GM12864 (cell line): ENCODE measurements at places on chromosomes 3 and 15.

- no peak for DNase-seq
Observed at GRCh38 chr15:81133782-81134461, at the start of gene CFAP161. TSS of gene CFAP161 (plus strand) at chr15:81134270. CDS start at chr15:81134330, 60 bp downstream.

- no peak for DNase-seq
Observed at GRCh38 chr15:39183164-39183881, 397.6 kb upstream of the THBS1 start.

DNA sequence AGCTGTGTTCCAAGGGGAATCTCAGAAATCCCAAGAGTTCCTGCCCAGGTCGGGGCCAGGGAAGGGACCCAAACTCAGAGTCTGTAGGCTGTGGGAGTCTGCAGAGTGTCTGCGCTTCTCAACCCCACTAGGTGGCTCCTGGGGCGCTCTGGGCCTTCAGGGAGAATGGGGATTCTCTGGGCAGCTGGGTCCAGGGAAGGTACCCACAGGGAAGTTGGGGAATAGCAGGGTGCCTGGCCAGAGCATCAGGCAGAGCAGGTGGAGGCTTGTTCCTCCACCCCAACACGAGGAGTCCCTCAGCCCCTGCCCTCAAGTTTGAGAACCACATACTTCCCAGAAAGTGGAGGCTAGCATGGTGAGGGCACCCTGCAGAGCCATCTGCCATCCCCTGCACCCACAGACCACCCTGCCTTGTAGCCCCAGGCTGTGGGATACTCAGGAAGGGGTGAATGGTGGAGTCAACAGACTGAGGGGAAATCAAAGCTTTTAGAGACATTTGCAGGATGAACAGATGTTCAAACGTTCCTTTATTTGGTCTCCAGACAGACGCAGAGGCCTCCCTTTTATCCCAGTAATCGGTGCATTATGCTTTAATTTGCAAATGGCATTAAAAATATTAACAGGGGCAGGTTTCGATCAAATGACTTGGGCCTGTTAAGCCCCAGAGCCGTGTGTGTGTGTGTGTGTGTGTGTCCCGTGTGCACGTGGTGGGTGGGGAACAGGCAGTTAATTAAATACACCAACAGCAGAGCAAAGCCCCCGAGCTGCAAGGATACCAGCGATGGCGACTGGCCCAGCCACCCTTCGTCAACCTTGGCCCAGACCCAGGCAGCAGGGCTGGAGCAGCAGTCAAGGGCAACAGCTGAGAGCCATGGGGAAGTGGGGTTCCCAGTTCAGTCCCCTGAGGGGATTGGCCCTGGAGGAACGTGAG lies 57.7 kb downstream of the DNAJB8 start:
- no peak for DNase-seq

DNA sequence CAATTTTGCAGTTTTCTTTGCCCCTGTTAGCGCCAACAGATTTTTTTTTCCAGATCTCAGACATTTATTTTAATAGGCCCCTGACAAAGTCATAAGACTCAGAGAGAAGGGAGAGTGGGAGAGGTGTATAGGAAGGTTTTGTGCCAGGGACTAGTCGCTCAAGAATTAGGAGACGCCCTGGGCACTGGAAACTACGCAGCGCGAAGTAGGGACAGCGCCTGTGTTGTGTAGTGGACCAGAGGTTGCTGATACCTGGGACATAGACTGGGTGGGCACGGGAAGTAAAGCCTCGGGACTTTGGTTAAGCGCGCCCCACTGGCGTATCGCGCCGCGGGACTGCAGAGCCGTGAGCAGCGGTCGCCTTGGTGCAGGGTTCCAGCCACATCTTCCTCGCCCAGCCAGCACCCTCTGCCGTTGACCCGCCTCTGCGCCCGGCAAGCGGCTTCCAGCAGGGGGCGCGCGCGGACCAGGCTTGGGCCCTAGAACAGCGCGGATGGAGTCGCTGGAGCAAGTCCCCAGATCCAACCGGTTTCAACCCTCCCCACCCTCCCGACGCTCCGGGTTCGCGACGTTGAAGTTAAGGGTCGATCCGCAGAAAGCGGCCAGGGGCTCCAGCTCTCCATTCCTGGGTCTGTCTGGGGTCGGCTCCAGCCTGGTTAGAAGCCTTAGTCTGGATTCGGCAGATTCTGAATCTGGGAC lies 3.0 kb upstream of the ISLR2 start:
- DNase-seq, result peak; percentile 35

GRCh38 chr3:132550579-132551305 lies 46.3 kb upstream of the ACKR4 start:
- DNase-seq, result no peak

DNA sequence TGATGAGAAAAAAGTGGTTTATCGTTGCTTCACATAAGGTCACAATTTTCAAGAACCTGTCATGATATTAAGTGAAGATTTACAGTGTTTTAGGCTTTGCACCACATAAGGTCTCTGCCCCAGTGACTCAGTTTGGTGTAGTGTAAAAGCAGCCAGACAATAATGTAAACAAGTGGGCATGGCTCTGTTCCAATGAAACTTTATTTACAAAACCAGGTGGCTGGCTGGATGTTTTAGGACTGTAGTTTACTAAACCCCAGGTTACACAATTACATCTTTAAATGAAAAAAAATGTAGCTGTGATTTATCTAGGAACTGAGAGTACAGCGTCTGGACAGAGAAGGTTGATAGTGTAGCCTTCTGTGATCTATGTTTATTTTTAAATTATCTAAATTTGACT lies 9.7 kb upstream of the FBXL22 start:
- DNase-seq, result no peak

DNA sequence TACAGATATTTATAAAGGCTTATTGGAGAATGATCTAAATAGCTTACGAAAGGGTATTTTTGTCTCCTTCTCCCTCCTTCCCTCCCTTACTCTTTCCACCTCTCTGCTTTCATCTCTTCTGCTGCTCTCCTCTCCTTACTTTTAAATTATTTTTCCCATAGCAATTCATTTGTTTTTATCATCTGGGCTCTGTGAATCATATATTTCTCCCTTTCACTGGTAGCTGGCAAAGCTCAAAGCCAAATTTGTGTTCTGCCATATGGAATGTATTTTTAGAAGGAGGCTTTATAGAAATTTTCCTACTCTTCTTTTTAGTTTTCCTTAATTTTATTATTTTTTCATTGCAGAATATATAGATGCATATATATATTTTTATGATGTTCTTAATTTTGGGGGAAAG lies 385.8 kb downstream of the C3orf38 start:
- DNase-seq, result no peak

DNA sequence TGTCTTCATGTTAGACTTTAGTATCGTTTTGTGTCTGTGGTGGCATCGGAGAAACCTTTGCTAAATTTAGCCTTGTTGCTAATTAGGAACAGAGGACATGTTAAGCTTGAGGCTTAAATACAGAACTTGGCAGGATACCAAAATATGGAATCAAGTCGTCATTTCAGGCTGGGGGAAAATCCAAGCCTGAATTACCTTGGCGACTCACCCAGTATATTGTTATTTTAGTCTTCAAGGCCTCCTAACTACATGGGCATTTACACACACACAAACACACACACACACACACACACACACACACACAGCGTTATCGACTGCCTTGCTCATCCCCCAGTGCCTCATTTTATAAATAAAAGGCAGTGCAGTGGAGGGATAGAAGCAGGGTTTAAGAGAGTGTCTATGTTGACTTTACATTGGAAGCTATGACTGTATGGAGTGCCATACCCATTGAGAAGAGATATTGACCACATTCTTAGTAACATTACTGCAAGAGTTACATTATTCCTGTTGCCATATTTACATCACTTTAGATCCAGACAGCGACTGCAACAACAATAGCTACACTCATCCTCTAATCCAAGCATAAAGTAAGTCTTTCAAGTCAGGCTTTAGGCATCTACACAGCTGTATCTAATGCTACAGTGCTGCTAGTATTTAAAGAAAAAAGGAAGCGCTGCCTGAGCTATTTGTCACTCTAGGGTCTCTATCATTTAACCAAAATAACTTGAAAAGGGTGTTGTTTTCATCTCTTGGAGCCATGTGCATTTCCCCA lies 210.8 kb upstream of the SEMA6D start:
- no peak for DNase-seq

- no peak for DNase-seq
Observed at GRCh38 chr3:122239112-122239511, 55.6 kb downstream of the CASR start.

GRCh38 chr3:55158345-55158744 lies 230.5 kb upstream of the LRTM1 start:
- DNase-seq, result no peak

DNA sequence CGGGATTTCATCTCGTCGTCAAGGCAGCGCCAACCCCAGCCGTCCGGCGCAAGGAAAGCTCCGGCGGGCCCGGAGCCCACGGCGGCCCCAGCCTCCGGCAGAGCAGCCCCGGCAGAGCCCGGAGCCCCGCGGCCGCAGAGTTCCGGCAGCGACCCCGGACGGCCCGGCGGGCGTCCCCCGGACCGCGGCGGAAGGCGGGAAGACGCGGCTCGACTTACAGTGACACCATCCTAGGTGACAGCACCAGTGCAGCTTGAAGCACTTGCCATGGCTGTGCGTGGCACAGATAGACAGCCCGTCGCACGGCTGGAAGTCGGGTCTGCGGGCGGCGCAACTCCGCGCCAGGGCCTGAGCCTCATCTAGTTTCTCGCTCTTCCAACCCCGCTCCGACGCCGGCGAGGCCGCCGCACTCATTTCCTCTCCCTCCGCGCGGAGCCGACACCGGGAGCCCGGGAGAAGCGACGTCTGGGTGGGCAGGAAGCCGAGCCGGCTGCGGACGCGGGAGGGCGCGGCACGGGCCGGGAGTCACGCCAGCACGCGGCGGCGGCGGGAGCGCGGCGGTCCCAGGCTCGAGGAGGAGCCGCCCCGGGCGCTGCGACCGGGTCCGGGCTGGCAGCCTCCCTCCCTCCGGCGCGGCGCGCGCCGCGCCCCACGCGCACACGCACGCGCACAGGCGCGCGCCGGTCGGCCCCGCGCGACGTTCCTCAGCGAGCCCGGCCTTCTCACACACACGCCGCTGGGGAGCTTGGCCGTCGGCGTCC lies at the start of gene C3orf70:
Gene C3orf70 (minus strand): TSS at position 651 of the 761 bp plus-strand sequence. CDS start 237 bp downstream, at position 414.
- no peak for DNase-seq

DNA sequence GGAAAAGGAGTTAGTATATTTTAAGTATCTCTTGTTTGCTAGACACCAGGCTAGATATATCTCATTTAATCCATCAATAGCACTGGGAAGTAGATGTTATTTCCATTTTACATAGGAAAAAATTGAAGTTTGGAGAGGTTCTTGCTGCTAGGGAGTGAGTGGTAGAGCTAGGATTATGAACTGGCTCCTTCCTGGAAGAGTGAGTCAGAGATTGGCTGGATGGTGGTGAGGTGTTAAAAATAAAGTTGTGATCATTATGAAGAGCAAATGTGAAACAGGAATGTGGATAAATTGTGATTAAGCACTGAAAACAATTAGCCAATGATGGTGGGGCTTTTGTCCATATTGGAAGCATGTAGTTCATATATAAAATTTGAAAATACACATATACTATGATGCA lies 234.2 kb downstream of the WNT5A start:
- DNase-seq, result no peak
